ENCODE measurements at places on chromosomes 12 and 14.

- no peak for DNase-seq
These were observed 108.5 kb downstream of the ANO6 start for GRCh38 chr12:45324391-45324790.

DNA sequence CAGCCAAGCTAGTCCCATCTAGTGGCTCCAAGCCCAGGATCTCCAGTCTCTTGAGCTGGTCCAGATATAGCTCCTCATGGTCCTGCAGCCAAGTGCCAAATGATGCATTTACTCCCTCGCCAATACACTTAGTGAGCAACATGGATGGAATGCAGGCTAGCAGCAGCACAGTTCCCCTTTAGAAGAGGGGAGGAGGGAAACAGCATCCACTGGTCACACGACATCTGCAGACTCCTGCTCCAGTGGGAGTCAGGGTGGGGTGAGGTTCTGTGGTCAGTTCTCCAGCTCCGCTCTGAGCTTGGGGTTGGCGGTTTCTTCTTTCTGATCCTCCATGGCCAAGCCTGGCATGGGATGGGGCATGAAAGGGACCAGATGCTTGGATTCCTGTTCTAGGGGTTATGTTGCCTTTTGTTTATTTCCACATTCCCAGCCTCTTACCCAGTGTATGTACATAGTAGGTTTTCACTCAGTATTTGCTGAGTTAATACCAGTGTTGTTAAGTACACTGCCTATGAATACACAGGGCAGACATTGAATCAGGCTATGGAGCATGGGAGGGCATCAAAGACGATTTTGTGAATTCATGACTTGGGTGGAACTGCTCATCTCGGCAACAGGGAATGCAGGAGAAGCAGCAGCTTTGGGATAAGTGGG is 57.3 kb downstream of the GALNT16 start:
- DNase-seq: no peak

GRCh38 chr12:56695327-56696101 is 7.4 kb upstream of the PTGES3 start:
- no peak for DNase-seq

- peak; percentile 21 for DNase-seq
These were observed 189.6 kb downstream of the DUSP6 start for GRCh38 chr12:89162589-89163261.

DNA sequence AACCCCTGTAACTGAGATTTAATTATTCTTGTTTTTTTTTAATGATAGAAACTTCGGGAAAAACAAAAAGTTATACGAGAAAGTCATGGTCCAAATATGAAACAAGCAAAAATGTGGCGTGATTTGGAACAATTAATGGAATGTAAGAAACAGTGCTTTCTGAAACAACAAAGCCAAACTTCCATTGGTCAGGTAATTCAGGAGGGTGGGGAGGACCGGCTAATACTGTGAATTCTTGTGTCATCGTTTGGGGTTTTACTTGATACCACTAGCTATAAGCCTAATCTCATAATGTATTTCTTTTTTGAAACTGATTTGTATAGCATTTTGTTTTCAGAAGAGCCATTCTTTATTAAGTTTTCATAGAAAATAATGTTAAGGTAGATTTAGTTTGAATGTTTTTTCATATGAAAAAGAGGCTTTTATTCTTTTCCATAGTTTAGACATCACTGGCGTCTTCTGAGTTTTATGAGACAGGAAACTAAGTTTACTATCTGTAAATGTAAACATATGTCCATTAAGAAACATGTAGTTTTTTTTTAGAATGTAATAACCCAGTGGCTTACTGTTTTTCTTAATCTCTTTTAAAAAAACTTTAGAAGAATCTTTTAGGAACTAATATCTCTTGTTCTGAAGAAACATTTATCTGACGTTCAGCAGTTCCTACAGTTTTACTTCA is 62.9 kb upstream of the ATP2A2 start:
- DNase-seq: no peak

GRCh38 chr14:92315050-92315805 is 7.7 kb upstream of the SLC24A4 start:
- DNase-seq: peak; percentile 23

DNA sequence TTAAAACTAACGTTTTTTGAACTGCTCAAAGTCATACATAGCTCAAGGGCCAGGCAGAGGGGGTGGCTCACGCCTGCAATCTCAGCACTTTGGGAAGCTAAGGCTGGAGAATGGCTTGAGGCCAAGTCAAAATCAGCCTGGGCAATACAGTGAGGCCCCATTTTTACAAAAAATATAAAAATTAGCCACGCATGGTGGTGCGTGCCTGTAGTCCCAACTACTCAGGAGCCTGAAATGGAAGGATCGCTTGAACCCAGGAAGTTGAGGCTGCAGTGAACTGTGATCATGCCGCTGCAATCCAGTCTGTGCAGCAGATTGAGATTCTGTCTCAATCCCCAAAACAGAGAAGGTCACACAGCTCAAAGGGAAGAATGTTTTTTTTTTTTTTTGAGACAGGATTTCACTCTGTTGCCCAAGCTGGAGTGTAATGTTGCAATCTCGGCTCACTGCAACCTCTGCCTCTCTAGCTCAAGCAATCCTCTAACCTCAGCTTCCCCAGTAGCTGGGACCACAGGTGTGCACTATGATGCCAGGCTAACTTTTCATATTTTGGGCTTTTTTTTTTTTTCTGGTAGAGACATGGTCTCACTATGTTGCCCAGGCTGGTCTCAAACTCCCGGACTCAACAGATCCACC is 2.9 kb downstream of the RBM23 start:
- DNase-seq: no peak

DNA sequence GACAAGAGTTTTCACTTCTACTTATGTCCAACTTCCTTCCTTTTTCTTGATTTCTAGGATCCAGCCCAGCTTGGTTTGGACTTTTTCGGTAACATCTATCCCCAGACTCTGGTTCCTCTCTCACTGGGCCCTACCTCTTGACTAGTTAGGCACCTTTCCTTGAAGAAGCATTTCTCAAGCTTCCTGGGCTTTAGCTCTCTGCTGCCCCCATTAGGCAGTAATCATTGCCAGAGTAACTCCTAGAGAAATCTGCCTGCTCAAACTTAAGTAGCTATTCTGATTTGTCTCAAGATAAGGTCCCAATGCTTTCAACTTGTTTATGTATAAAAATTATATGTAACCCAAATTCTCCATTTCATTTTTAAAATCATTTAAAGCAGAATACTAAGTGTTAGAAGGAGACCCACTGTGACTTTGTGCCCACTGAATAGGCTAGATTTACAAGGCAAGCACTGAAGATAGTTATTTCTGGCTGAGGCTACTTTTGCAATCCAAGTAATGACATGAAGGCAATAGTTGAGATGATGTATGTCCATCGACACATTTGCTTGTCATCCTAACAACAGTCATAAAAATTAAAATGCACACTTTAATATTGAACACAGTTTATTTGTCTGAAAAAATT is 275.0 kb upstream of the G2E3 start:
- no peak for DNase-seq

DNA sequence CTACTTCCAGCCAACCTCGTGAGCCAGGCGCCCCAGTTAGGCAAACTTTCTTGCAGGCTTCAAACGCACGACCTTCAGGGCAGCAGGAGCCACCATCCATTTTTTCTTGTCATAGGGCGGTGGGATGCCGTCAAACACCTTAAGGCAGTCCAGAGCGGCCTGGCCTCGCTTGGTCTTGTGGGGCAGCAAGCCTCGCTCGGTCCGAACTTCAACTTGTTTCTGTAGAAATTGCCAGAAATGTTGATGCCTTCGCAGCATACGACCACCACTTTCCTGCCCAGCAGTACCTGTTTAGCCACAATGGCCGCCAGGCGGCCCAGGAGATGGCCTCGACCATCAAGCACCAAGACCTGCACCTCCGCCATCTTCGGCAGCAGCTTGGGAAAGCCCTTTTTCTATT is 474.7 kb downstream of the MDGA2 start:
- no peak for DNase-seq

DNA sequence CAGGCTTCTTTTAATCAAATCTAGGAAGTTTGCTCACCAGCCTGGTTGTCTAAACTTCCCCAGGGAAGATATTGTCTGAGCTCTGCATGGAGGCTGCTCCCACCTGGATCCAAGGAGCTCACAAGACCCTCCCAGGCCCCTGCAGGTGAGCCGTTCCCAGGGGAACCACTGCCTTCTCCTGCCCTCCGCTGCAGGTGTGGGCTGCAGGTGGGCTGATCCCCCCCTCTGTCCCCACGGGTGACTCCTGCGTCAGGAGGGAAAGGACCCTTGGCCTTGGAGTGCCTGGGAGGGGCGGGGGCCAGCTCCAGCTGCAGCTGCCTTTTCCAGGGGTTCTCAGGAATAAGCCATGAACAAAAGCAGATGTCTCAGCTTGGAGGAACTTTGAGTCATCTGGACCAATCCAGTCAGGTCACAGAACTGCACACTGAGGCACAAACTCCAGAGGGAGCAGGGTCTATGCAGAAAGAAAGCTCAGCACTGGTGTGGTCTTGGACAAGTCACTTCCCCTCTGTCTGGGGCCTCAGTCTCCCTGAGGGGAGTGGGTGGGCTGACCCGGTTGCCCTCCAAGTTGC is 246.6 kb upstream of the RTL1 start:
- no peak for DNase-seq

DNA sequence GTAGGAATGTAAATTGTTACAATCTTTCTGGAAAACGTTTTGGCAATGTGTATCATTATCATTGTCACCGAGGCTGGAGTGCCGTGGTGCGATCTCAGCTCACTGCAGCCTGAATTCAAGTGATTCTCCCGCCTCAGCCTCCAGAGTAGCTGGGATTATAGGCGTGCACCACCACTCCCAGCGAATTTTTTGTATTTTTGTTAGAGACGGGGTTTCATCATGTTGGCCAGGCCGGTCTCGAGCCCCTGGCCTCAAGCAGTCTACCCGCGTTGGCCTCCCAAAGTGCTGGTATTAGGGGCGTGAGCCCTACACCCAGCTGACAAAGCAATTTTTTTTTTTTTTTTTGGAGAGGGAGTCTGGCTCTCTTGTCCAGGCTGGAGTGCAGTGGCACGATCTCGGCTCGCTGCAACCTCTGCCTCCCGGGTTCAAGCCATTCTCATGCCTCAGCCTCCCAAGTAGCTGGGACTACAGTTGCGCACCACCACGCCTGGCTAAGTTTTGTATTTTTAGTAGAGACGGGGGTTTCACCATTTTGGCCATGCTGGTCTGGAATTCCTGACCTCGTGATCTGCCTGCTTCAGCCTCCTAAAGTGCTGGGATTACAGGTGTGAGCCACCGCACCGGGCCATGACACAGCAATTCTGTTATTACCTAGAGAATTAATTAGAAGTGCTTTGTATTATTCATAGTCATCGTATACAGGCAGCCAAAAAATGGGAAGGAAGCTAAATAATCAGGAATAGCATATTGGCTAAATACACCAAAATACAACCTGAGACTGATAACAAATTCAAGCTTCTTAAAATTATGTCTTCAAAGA is 1.2 kb downstream of the ACTR6 start:
- no peak for DNase-seq

DNA sequence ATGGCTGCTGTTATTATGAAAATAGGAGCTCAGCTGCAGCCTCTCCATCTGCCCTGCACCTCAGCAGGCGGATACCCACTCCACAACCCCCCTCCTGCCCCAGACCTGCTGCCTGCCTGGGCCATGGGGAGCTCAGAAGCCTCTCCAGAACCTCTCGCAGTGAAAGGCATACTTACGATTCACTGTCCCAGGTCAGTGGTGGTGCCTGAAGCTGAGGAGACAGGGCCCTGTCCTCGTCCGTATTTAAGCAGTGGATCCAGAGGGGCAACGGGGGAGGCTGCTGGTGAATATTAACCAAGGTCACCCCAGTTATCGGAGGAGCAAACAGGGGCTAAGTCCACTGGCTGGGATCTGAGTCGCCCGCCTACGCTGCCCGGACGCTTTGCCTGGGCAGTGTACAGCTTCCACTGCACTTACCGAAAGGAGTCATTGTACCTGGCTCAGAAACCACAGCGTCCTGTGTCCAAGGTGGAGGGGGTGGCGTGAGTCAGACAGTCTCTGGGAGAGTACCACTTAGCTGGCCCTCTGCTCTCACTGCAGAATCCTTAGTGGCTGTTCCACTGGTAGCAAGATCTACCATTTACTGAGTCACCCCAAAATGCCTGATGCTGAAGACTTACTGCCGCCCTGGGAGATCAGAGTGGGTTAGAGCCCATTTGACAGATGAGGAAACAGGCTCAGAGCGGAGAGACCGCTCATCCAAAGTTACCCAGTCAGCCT is at the start of gene SERPINA1:
Gene SERPINA1 (minus strand): TSS at position 219 of the 720 bp plus-strand sequence. CDS start 5,365 bp downstream, outside the sequence.
- DNase-seq: no peak

DNA sequence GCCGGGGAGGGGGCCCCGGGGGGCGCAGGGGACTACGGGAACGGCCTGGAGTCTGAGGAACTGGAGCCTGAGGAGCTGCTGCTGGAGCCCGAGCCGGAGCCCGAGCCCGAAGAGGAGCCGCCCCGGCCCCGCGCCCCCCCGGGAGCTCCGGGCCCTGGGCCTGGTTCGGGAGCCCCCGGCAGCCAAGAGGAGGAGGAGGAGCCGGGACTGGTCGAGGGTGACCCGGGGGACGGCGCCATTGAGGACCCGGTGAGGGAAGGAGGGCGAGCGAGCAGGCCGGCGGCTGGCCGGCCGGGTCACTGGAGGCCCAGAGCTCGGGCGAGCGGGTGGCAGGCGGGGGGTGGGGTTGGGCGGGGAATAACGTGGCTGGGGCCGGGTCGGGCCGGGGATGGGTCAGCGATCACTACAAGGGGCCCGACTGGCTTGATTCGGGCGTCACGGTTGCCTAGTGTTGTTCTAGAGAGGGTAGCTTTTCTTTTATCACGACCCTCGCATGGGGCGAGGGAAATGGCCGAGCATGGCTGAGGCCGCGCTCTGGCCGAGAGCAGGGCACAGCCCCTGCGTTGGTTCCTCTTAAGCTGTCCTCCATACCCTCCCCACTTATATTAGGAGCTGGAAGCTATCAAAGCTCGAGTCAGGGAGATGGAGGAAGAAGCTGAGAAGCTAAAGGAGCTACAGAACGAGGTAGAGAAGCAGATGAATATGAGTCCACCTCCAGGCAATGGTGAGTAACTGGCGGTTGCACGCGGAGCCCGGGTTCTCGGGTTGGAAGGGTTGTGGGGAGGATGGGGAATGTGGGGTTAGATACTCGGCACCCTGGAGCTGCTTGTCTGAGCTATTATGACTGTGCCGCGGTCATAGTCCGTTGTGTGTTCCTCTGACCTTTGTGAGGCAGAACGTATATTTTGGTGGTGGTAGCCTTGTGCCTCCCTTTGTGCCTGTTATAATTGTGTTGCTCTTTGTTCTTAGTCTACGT is 603 bp downstream of the PABPN1 start:
- no peak for DNase-seq

DNA sequence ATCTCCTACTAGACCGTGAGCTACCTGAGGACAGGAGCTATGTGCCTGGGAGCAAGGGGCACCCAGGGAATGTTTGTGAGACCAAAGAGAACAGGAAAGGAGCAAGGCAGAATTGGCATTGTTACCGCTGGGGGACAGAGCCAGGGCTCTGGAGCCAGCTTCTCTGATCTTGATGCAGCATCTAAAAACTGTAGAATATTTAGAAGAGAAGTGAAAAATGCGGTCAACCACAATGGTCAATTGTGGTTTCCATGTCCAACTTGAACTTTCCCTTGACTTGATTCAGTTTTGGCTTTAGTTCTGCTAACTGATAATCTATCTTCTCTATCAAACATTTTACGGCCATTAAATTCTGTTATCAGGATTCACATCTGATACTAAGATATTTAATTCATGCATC is 201.2 kb downstream of the ANO4 start:
- no peak for DNase-seq

Measured in hippocampal formation (tissue), 2 donors.